ENCODE measurements at places on chromosomes 4 and X. TPM values are rescaled to one million over a fixed set of nuclear protein-coding genes. Genes with fewer than 3 reads are reported as not detected.

Gene USP17L11
- total RNA-seq: not detected

Gene USP9X
- 194 TPM for total RNA-seq

Gene ZNF595
- 37.6 TPM for total RNA-seq

Gene BST1
- total RNA-seq: 1.2 TPM

DNA sequence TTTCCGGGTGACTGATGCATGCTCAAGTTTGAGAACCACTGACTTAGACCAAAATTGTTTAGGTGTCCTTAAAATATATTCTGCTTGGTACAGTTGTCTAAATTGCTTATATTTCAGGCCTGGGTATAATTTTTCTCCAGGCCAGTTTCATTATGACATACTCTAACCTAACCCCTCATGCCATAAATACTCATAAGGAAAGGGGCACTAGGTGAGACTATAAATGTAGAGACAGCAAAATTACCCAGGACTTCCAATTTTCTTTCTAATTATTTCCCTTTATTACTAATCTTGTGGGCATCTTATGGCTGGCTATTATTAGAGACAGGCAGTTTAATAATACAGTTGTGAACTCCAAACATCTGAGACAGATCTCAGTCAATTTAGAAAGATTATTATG, 150.2 kb downstream of the RRAGB start:
- DNase-seq: no peak

DNA sequence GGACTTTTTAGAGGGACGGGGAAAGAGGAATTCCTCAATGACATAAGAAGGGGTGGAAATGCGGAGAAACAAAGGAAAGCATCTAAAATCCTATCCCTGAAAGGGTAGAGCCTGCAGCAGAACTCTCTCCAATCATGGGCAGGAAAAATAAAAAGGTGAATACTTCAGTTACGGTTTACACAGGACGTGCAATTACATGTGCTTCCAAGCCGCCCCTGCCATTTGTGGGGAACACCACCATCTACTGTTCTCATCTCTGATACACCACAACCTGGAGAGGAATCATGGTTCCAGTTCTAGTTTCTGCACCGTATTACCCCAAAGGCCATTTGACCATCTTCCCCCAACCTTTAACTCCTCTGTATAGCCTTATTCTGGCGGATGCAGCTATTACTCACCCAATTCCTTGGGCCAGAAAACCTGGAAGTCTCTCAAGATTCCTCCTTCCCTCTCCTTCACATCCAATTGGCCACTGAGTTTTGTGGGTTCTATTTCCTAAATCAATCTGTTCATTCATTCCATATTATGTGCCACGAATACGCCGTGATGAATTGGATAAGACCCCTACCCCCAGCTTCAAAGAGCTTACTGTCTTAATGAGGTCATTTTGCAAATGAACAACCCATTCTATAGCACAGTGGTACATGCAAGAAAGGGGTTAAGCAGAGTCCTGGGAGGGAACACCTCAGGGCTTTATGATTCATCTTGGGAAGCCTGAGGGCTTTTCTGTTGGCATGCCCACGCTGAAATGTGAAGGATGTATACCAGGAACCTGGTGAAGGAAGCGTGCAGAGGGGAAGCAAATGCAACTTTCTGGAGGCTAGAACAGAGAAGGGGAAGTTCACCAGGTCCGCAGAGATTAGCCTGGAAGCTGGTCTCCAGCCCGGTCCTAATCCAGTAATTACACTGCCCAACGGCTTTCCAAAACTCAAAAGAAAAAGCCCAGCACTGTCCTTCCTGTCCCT, 1.4 kb upstream of the MSL3 start:
- no peak for DNase-seq

DNA sequence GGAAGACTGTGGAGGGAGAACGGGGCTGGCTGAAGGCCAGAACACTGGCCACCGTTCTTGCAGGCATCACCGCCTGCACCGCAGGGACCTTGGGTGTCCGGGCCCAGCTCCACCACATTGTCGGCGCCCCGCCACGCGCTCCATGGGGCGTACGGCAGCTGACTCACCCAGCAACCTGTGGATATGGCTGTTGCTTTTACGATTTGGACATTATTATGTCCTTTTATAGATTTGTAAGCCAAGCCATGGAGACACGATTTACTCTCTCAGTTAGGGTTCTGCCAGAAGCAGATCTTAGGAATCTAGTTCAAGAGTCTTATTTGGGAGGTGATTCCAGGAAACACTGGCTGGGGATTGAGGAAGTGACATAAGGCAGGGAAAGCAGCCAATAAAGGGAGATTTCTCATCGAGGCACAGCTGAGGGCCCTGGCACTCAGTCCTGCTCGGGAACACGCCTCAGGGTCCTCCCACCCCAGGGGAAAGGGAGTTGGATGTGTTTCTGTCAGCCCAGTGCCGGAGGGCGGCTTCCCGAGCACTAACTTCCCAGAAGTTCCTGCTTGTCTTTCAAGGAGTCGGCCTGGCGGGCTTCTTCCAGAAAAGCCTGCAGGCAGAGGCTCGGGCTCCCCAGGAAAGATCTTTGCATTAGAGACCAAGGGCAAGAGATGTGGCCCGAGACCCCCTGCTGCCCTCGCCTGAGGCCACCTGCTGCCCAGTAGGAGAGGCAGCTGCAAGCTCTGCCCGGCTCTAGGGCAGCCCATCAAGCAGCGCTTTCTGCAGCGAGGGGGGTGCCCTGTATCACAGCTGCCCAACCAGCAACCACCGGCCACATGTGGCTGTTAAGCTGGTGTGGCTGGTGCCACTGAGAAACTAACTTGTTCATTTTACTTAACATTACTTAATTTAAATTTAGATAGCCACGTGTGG, 52.9 kb downstream of the CRMP1 start:
- peak; percentile 23 for DNase-seq

- peak; percentile 2 for DNase-seq
These were observed 21.3 kb upstream of the SULT1E1 start for GRCh38 chr4:69881173-69881773.

- DNase-seq: no peak
These were observed 728.9 kb downstream of the PCDH18 start for GRCh38 chr4:136803433-136803832.

DNA sequence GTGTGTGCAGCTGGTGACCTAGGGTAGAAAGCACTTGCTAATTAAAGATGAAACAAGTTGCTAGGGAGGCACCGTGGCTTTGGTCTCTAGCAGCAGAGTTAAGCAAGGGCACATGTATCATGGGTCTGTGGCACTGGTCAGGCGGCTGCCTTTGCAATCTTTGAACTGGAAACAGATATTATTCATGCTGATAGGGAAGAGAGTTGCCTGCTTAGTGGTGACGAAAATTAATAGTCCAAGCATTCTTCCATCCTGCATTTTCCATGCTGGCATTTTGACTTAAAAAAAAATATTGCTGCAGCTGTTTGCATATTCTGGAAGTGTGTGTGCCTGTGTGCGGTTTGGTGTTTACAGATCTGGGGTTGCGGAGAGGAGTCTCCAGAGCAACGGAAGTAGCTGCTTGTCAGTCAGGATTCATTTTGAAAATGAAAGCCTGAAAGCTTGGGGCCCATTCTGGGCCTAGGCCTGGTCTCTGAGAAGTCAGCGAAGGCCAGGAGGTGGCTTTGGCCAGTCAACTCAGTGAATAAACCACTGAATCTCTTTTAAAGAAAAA, 2.3 kb upstream of the SOWAHD start:
- DNase-seq: no peak

DNA sequence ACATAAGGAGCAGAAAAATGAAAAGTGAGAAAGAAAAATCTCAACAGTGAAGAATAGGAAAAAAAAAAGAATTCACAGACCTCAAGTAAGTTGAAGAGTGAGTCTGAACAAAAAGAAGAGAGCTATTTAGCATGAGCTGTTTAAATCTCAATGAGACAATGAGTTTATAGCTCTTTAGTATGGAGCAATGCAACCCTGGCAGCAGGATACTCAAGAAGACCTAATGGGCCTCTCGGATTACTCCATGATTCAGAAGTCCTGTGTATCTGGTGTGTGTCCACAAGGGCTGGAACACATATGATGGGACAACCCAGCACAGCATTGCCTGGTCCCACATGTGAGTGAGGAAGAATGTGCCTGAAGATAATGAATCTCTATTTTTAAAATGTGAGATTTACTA, 563.1 kb upstream of the INTU start:
- DNase-seq: no peak

- DNase-seq: no peak
These were observed 1854.6 kb downstream of the PCDH7 start for GRCh38 chr4:32574803-32575202.

GRCh38 chrX:12567857-12568256, 223.4 kb upstream of the PRPS2 start:
- DNase-seq: no peak

All from cerebellum (tissue), 4 donors.